ENCODE measurements at places on chromosomes 6 and 20. TPM values are rescaled to one million over a fixed set of nuclear protein-coding genes. Genes with fewer than 3 reads are reported as not detected.

DNA sequence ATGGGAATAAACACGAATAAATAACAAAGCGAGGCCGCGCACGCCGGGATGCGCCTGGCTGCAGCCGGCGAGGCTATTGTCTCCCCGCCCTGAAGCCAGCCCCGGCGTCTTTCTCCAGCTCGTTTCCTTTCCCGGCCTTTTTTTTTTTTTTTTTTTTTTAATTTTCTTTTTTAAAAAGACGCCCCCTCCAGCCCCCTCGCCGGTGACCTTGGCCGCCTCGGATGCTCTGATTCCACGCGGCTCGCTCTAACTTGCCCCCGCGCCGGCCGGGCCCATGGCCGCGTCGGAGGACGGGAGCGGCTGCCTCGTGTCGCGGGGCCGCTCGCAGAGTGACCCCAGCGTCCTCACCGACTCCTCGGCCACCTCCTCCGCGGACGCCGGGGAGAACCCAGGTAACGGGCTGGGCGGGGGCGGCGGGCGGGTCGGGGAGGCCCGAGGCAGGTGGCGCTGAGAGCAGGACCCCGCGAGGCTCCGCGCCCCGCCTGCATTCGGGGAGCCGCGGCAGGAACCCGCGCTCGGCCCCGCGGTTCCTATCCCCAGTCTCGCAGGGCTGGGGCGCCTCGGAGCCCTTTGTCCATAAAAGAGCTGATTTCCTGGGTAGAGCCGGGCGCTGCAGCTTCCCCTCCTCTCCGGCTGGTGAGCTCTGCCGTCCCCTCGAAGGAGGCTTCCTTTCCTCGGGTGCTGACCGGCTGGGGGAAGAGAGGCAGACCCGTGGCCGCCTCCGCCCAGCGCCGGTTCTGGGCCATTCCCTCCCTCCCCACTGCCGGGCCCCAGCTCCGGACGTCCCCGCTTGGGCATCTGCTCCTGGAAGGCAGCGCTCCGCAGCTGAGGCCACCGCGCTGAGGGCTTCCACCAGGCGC lies 631 bp downstream of the PHACTR3 start:
- DNase-seq, result no peak

DNA sequence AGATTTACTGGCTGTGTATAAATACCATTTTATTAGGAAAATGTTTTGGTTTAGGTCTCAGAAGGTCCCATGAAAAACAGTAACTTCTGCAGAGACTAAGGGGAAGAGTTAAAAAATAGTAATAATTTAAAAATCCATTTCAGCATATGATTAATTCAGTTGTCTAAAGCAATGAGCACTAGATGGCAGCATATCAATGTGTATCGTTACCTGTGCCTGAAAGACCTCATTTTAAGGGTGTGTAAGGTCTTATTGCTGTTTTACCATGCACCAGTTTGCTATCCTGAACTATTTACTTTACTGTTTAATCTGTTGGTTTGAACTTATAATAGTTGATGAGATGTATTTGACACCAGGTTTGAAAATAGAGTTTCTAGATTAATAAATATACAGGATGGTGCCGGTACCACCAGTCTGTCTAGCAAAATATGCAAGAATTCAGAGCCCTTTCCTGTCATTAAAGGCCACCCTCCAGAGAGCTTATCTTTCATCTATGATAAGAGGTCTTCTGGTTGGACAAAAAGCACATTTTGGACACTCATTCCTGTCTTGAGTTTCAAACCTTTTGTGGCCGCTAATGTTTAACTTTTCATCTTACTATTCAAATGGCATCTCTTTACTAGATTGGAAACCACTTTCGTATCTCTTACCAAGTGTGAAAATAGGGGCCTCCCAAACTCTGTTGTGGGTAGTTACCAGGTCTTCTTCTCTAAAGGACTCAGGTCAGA lies 8.9 kb upstream of the AHI1 start:
- DNase-seq, result peak; percentile 69

- DNase-seq, result no peak
Measured at GRCh38 chr6:25220857-25221256, 58.3 kb upstream of the CARMIL1 start.

- DNase-seq, result no peak
Measured at GRCh38 chr6:161626132-161626676, 352.3 kb upstream of the AGPAT4 start.

- peak; percentile 41 for DNase-seq
Measured at GRCh38 chr6:159608961-159609651, 83.9 kb downstream of the SOD2 start.

GRCh38 chr6:7413151-7413823 lies 23.7 kb downstream of the RIOK1 start:
- DNase-seq, result no peak

DNA sequence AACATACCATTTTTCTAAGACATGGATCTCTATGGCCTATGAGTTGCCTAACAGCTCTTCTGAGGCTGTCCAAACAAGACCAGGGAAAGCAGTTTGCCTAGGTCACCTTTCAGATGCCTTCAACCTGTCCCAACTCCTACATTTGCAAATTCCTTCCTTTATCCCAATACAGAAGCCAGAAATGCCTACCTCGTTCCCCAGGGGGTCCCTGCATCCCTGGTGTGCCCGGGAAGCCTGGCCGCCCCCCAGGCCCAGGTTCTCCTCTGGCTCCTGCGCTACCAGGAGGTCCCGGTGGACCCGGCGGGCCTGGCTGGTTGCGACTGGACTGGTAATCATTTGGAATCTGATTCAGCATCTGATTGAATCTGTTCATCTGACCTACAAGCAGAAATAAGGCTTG lies 115.9 kb downstream of the COL12A1 start:
- DNase-seq, result no peak

DNA sequence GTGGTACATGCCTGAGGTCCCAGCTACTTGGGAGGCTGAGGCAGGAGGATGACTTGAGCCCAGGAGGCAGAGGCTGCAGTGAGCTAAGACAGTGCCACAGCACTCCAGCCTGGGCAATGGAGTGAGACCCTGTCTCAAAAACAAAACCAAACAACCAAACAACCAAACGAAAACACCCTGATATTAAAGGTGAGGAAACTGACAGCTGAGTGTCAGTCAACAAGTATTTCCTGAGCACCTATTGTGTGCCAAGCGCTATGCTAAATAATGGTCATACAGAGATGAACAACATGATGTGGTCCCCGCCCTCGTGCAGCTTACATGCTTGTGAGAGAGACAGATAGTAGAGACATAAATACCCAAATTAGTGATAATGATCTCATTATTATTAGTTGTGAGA lies 1.9 kb upstream of the TULP1 start:
- DNase-seq, result no peak

DNA sequence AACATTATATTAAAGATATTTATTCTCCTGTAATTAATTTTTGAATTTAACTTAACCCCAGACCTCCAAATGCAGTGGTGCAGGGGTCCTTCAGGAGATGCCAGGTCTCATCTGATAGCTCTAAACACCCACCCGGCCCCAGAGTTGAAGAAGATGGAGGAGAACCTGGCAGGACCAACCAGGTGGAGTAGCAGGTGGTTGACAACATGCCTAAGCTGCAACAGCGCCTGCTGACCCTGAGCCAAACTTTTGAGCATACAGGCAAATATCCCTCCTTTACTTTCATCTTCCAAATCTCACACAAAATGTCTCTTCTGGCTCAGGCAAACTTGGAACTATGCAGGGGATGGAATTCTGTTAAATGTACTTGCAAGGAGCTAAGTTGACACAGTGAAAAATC lies 145.3 kb upstream of the TCF21 start:
- DNase-seq, result no peak

GRCh38 chr6:30149858-30150550 lies 11.0 kb downstream of the TRIM10 start:
- DNase-seq, result no peak

GRCh38 chr6:156413154-156413553 lies 364.0 kb upstream of the ARID1B start:
- DNase-seq, result no peak

- DNase-seq, result no peak
Measured at GRCh38 chr20:51542033-51542570, 417 bp downstream of the NFATC2 start.

GRCh38 chr6:11168091-11168635 lies 56.6 kb upstream of the ERVFRD-1 start:
- no peak for DNase-seq

- DNase-seq, result no peak
Measured at GRCh38 chr6:149482545-149483333, 2.1 kb downstream of the ZC3H12D start.

GRCh38 chr6:169766232-169766631 lies 14.8 kb downstream of the ERMARD start:
- no peak for DNase-seq

GRCh38 chr6:157372501-157373280 lies 8.3 kb upstream of the ZDHHC14 start:
- no peak for DNase-seq

GRCh38 chr6:111129013-111129412 lies 41.7 kb downstream of the SLC16A10 start:
- no peak for DNase-seq

DNA sequence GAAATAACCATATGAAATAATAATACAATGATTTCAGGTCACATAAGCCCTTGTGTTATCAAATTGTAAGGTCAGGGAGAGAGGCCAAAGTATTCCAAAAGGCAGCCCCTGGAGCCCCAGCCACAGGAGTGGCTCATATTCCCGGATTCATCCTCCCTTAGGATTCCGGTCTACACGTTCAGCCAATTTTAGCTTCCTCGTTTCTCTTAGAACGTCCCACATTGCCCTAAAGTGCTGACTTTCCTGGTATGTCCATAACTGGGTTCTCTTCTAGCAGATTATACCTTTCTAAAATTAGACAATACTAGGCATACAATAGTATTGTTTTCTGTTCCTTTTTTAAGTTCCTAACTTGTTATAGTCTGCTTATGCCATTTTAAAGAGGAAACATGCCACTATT lies 192.7 kb upstream of the NOX3 start:
- DNase-seq, result no peak

DNA sequence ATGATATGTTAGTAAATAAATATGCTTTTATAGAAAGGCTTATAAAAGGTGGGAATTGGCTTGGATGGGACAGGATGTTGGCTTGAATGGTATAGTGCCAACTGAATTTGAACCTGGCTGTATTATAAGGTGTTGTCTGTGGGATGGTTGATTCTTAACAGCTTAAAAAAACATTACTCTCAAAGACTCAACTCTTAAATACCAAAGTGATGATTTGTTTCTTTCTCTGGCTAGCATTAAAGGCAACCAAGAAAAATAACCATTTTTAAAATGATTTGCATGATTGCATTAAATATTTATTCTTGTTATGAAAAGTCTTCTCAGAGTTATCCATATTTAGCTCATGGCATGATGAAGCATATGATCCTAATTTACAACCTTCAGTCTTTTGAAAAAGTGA lies 216.2 kb downstream of the RIMS1 start:
- DNase-seq, result no peak

Gene MOCS3
- 6.0 TPM for polyA plus RNA-seq

Gene OPN5
- not detected for polyA plus RNA-seq

Gene PCSK2
- not detected for polyA plus RNA-seq

Gene RIPPLY2
- 0.89 TPM for polyA plus RNA-seq

Gene LTB
- 0.33 TPM for polyA plus RNA-seq
